ENCODE measurements at places on chromosomes 13 and 19.

DNA sequence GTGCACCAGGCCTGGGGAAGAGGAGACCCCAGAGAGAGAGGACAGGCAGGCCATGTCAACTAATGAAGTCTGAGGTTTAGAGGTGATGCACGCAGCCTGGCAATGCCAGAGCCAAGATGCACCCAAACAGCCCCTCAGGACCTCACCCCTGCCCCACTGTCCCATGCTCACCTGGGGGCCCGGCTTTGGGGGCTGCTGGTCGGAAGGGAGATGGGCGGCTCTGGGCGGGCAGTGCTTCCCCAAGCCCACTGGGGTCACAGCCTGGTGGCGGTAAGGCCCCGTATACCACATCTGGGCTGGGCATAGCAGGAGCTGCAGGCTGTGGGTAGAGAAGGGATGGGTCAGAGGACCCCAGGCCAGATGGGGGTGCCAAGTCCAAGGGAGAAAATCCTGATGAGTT is 8.6 kb upstream of the TMEM161A start:
- no peak for DNase-seq
- no peak overlapping the region for H3K27ac ChIP-seq
- no peaks in the 10 kb centered on the region for H3K4me1 ChIP-seq

DNA sequence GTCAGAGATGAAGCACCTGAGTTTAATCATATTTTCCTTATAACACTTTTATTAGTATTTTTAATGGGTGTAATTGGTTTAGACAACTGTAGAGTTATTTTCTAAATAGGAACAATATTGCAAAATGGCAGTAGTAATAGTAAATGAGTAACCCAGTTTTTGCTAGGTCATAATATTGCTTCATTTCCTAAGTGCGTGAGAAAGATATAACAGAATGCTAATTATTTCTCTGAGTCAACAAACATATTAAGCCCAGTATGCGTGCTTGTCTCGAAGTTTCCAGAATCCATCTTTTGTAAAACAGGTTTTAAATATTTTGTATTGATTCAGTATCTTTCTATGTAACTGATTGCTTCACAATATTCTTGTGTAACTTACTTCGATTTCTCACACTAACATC is 315.3 kb downstream of the MYO16 start:
- no peak overlapping the region for H3K4me3 ChIP-seq
- H3K27me3 ChIP-seq, result peaks cover 2% of the 10 kb centered on the region
- H3K4me1 ChIP-seq, result no peaks in the 10 kb centered on the region
- no peaks in the 10 kb centered on the region for H3K36me3 ChIP-seq

- no peaks in the 10 kb centered on the region for H3K4me1 ChIP-seq
- no peak overlapping the region for H3K4me3 ChIP-seq
- H3K27me3 ChIP-seq, result no peaks in the 10 kb centered on the region
Observed at GRCh38 chr13:46778890-46779289, 18.1 kb downstream of the ESD start.

GRCh38 chr13:48741377-48741776 is 87.6 kb downstream of the CYSLTR2 start:
- no peak for DNase-seq
- peaks cover 8% of the 10 kb centered on the region for H3K4me1 ChIP-seq
- H3K27ac ChIP-seq, result no peak overlapping the region
- H3K36me3 ChIP-seq, result no peaks in the 10 kb centered on the region
- no peak overlapping the region for H3K4me3 ChIP-seq

DNA sequence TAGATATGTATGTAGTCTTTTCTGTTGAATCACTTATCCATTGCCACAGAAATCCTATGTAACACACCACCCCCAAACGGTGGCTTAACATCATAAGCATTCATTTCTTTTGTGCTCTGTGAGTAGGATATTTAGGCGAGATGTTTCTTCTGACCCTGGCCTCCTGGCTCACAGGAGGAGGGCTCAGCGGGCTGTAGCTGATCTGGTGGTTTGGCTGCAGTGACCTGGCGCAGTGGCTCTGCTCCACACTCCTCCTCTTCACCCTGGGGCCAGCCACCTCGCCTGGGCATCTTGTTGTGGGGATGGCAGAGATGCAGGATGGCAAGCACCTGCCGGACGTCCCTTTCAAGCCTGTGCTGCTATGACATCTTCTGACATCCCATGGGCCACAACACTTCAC is 147.1 kb upstream of the IRS2 start:
- no peak overlapping the region for H3K27ac ChIP-seq
- no peaks in the 10 kb centered on the region for H3K36me3 ChIP-seq

- DNase-seq, result no peak
- no peaks in the 10 kb centered on the region for H3K27me3 ChIP-seq
- H3K36me3 ChIP-seq, result no peaks in the 10 kb centered on the region
- H3K4me3 ChIP-seq, result no peak overlapping the region
Observed at GRCh38 chr13:111359237-111359915, 38.9 kb downstream of the TEX29 start.
